Natural killer cell (primary cell): ENCODE measurements at places on chromosomes 2 and 18. TPM values are rescaled to one million over a fixed set of nuclear protein-coding genes. Genes with fewer than 3 reads are reported as not detected.

DNA sequence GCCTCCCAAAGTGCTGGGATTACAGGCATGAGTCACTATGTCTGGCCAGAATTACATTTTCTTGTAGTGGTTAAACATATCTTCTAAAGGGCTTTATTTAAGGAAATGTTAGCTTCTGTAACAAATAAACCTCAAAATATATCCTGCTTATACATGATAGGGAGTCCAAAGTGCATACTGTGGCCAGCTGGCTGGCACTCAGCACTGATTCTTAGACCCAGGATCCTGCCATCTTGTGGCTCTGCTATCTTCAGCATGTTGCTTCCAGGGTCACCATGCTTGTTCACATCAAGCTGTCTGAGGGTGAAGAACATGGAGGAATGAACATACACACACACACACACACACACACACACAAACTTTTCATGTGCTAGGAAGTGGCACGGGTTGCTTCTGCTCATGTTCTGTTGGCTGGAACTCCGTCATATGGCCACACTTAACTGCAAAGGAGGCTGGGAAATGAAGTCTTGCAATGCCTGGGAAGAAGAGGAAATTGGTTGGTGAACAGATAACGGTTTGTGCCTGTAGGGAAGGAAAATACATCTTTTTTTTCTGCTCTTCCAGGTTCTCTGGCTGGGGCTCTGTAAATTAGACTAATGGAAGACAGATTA, 40.0 kb downstream of the NPPC start:
- DNase-seq = no peak

DNA sequence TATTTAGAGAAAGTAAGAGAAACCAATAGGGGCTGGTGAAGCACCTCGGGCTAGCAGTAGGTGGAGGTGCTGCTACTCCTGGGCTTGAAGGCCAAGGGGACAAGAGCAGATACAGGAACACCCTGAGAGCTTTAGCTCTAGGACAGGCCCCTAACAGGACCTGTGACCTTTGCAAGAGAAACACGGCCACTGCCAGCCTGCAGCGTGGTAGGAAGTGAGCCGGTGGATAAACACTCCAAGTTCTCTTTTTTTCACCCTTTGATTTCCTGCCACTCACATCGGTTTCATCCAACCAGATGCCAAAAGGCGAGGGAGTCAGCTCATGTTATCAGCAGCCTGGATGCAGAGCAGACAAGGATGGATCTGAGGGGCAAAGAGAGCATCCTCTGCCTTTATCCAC, 66.8 kb upstream of the SPRED2 start:
- DNase-seq = no peak

DNA sequence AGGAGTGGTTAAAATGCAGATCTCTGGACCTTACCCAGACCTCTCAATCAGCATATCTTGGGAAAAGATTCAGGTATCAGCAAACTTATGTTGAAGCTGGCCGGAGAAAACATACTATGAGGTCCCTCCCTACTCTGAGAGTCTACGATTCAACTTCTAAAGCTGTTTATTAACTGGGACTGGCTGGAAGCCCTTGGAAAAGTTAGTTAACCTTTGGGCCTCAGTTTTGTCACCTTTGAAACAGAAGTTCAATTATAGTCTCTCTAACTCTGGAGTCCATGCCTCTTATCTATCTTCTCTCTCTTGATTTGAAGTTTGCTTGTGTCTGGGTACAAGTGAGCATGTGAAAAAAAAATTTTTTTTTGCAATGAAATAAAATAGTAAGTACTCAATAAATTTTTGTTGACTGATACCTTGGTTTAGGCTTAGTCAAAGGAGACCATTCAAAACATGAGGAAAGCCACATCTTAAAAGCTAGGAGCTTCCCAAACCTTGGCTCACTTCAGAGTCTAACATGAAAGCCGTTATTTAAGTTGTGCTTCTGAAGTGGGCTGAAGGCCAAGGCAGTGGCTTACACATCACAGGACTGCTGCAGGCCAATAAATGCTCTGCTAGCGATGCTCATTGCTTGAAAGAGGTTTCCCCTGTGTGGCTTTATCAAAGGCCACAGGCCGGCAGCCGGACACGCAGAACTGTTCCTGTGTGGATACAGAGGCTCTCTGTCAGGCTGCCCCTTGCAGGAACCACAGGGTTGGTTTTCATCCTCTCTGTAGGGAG, 110.6 kb upstream of the FAM136A start:
- DNase-seq = no peak

DNA sequence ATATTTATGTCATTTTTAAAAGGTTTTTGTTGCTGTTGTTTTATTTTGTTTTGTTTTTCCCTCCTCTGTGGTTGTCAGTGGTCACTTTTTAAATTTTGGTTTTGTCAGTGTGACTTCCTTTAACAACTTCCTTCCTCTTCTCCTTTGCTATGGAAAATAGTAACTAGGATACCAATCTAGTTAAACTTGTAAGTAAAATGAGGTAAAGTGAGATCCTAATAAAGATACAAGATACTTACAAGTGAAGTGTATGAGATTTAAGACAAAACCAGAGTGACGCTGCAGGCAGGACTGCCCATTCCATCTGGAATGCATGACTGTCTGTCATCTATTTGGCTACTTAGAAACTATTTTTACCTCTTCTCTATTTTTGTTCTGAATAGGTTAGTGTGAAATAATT, 30.6 kb upstream of the CREB1 start:
- DNase-seq = no peak

DNA sequence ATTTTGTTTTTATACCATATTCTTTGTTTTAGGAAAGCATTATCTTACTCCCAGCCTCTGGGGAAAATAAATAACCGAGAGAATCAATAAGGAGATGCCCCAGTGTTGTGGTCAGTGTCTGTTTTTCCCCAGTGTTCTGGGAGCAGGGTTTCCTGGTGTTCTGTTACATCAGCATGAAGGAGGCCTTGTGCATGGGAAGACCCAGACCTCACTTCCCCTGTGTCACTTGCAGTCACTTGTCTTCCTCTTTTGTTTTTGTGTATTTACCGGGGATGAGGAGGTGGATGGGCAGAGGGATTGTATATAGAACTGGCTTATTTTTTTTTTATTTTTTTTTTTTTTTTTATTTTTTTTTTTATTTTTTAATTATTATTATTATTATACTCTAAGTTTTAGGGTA, 45.0 kb upstream of the MGAT5 start:
- DNase-seq = no peak

DNA sequence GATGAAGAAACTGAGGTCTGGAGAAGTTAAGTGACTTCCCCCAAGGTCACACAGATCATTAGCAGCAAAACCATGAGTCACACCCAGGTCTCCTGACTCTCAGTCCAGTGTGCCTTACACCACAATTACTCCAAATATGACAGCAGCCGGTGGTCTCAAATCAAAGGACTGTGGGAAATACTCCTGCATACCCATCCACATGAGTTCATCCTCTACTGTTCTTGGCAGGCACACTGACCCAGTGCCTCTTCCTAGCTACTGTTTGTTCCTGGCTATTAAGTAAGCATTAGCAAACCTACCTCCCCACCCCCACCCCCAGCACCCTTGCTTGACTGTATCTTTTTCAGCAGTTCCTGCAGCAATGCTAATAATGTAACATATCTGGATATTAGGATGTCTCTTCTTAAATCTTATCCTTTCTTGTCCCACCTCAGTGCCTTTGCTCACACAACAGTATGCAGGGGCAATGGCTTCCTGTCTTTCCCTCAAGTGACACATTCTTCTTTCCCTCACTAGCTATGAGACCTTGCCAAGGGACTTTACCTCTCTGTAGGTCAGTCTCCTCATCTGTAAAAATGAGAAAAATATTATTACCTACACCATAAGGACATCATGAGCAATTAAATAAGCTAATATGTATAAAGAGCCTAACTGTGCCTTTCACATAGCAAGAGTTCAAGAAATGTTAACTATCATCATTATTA, 46.2 kb downstream of the FAM98A start:
- no peak for DNase-seq

DNA sequence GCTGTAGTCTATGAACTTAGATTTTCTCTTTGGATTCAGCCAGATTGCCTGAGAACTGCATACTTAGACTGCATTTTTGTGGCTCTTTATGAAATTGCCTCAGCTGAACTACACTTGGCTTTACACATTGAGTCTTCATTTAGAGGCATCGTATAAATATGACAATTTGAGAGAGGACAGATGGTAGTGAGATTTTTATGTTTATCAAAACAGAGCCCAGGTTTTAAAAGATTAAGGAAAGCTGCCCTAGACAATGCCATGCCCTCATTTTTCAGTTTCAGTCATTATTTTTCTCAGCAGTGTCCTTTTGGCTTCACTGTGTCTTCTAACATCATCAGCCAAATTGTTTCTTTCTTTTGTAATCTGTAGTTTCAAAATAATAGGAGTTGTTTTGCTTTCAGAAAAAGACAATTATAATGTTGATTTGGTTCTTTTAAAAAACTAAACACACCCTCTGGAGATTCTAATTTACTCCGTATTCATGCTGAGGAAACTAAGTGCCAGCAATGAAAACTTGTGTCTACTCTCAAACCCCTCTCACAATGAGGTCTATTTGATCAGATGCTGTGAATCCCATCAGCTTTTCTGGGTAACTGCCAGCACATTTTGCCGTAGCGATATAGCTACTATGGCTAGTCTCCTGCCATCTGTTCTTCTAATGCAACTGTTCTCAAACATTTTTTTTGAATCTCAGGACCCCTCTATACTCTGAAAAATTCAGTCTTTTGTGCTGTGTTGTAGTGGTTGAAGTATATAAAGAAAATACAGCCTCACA, 46.2 kb downstream of the TWSG1 start:
- no peak for DNase-seq

DNA sequence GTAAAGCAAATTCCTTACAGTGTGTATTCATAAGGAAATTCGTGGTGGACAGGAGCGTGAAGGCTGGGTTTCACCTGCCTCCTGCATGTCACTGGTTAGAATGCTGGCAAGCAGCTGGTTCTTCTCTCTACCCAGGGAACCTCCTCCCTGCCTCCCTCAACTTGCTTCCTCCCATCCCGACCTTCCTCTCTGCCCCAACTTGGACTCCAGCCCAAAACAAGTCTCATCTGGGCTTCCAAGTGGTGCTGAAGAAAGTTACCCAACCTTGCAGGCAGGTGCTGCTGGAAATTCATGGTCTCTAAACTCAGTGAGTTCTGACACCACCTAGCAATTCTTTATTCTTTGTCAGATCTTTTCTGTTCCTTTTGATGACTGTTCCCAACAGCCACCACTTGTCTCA, 184.5 kb downstream of the BCL2 start:
- no peak for DNase-seq

- no peak for DNase-seq
Observed at GRCh38 chr2:17827316-17827715, 11.1 kb downstream of the MSGN1 start.

GRCh38 chr2:39664888-39665591, 677 bp upstream of the TMEM178A start:
- no peak for DNase-seq

GRCh38 chr18:35172009-35172408, 68.8 kb upstream of the ZNF397 start:
- DNase-seq = no peak

DNA sequence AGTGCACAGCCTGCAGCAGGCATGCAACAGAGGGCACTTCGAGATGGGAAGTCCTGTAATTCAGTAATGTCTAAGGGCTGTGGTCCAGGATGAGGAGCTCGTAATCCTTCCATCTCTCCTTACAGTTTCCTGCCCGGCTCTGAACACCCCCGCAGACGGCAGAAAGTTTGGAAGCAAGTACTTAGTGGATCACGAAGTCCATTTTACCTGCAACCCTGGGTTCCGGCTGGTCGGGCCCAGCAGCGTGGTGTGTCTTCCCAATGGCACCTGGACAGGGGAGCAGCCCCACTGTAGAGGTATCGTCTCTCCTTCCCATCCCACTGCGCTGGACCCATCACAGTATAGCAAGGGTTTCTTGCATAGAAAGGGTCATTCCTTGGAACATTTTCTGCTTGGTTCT, 26.7 kb downstream of the FBLN7 start:
- DNase-seq = no peak

- no peak for DNase-seq
Observed at GRCh38 chr2:60558536-60558935, 5.1 kb upstream of the BCL11A start.

- peak; percentile 45 for DNase-seq
Observed at GRCh38 chr2:101770726-101771125, 73.2 kb downstream of the MAP4K4 start.

GRCh38 chr2:20282916-20283592, 58.1 kb upstream of the SDC1 start:
- no peak for DNase-seq

The DSEL gene
- 0.12 TPM for total RNA-seq

The CHRNG gene
- total RNA-seq = not detected

The C2orf78 gene
- total RNA-seq = not detected

The MRO gene
- total RNA-seq = not detected

The CCDC74B gene
- total RNA-seq = 1.4 TPM
